ENCODE measurements at places on chromosomes 13 and 19.

GRCh38 chr13:79336966-79337365 lies 69.1 kb downstream of the RBM26 start:
- no peaks in the 10 kb centered on the region for H3K27me3 ChIP-seq
- H3K4me3 ChIP-seq: no peak overlapping the region
- no peak overlapping the region for H3K27ac ChIP-seq
- peaks cover 7% of the 10 kb centered on the region for H3K36me3 ChIP-seq

- H3K36me3 ChIP-seq: no peaks in the 10 kb centered on the region
- H3K4me1 ChIP-seq: peaks cover 3% of the 10 kb centered on the region
- H3K4me3 ChIP-seq: no peak overlapping the region
- DNase-seq: no peak
- peak overlapping the region; percentile 69 for H3K27ac ChIP-seq
Measured at GRCh38 chr13:48783181-48783630, 129.5 kb downstream of the CYSLTR2 start.

DNA sequence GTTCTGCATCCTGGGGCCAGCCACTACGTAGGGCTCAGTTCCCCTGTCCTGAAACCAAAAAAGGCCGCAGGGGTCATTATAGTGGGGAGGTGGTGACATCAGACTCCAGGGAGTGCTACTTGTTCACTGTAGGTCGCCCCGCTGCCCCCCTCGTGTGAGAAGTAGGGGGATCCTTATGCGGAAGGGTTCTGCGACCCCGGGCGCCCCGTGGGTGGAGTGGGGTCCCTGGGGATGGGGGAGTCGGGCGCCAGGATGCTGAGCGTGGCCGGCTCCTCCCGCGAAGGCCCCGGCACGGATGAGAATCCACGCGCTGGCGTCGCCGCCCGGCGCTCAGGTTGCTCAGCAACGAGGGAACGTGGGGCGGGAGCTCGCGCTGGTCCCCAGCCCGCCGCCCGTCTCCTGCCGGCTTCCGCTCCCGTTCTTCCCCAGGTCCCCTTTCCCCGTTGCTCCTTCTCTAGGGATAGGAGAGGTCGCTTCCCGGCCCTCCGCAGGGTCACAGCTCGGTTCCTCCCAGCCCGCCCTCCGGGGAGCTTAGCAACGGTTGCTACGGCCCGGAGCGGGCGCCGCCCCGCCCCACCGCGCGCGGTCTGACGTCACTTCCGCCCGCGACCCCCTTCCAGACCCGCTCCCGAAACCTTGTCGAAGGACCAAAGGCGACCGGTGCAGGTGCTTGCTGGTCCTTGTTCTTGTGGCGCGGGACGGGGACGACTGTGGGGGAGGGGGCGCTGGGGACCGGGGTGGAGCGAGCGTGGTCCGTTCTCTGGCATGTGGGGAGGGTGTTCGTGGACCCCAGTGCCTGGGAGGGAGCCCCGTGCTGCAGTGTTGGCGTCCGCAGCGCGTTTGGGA lies at the start of gene NAT14:
TSS of gene NAT14 (plus strand) at position 596 of the 846 bp plus-strand sequence. CDS start 521 bp downstream, outside the sequence.
- peak within 1 kb of the TSS; percentile 83 for H3K27ac ChIP-seq
- H3K36me3 ChIP-seq: peaks cover 18% of the 10 kb centered on the region
- DNase-seq: peak; percentile 21
- H3K27me3 ChIP-seq: no peaks in the 10 kb centered on the region

GRCh38 chr13:33884531-33885220 lies 66.7 kb downstream of the RFC3 start:
- H3K36me3 ChIP-seq: no peaks in the 10 kb centered on the region
- DNase-seq: no peak
- H3K4me3 ChIP-seq: no peak overlapping the region
- H3K27me3 ChIP-seq: no peaks in the 10 kb centered on the region
- H3K4me1 ChIP-seq: no peaks in the 10 kb centered on the region

GRCh38 chr13:26254583-26255111 lies 718 bp downstream of the CDK8 start:
- H3K4me3 ChIP-seq: peak overlapping the region; percentile 90
- peaks cover 13% of the 10 kb centered on the region for H3K4me1 ChIP-seq
- peak overlapping the region; percentile 98 for H3K27ac ChIP-seq

GRCh38 chr13:62931853-62932252 lies 1516.2 kb upstream of the PCDH20 start:
- no peaks in the 10 kb centered on the region for H3K27me3 ChIP-seq
- no peak overlapping the region for H3K4me3 ChIP-seq
- no peak for DNase-seq
- no peaks in the 10 kb centered on the region for H3K36me3 ChIP-seq
- no peak overlapping the region for H3K27ac ChIP-seq

DNA sequence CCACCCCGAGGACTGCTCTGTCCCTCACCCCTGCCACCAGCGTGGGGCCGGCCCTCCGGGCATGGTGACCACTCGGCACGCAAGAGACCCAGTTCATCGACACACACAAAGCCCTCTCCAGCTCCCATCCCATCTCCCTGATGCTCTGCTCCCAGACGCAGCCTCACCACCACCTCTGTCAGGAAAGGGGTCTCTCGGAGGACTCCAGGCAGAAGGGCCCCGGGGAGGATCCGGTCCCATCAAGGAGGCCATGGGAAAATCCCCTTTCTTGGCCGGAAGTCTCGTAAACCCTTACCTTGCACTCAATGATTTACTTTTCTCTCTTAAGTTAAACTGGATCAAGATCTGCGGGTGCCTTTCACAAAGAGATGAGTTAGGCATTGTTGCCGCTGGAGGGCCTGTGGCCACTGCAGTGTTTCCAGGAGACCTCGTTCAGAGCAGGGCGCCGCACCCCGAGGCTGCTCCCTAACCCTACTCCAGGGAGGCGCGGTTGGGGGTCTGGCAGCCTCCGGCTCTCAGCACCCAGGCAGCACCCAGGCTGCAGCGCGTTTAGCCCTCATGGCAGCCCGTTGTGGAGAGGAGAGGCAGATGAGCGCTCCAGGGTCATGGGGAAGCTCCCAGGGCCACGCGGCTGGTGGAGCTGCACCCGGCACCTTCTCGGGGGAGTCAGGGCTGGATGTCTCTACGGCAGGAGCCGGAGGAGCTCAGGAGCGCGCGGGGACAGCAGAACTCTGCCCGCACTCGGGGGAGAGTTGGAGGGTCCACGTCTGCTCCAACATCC lies 31.0 kb downstream of the C2CD4C start:
- no peaks in the 10 kb centered on the region for H3K36me3 ChIP-seq
- H3K4me1 ChIP-seq: no peaks in the 10 kb centered on the region
- no peak overlapping the region for H3K27ac ChIP-seq
- no peak for DNase-seq
- no peak overlapping the region for H3K4me3 ChIP-seq
- H3K27me3 ChIP-seq: no peaks in the 10 kb centered on the region

GRCh38 chr13:27211771-27212364 lies 39.5 kb upstream of the RPL21 start:
- no peak overlapping the region for H3K4me3 ChIP-seq
- no peaks in the 10 kb centered on the region for H3K27me3 ChIP-seq
- DNase-seq: no peak
- no peak overlapping the region for H3K27ac ChIP-seq

DNA sequence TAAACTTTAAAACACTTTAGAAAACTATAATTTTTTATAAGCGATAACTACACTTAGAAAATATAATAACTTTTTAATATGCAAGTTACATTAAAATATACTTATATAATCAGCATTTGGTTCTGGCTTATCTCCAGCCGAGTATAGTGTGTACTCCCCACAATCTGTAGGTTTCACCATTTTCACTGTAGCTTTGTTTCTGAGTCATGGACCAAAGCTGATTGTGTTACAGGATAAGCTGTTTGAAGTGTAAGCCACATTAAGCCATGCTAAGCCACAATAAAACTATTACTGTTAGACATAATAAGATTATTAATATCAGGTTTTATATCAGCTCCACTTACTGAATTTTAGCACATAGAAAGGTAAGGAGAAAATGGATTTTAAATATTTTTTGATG lies 43.8 kb downstream of the CCDC122 start:
- DNase-seq: no peak
- no peak overlapping the region for H3K4me3 ChIP-seq
- no peak overlapping the region for H3K27ac ChIP-seq
- H3K4me1 ChIP-seq: no peaks in the 10 kb centered on the region
- no peaks in the 10 kb centered on the region for H3K27me3 ChIP-seq

DNA sequence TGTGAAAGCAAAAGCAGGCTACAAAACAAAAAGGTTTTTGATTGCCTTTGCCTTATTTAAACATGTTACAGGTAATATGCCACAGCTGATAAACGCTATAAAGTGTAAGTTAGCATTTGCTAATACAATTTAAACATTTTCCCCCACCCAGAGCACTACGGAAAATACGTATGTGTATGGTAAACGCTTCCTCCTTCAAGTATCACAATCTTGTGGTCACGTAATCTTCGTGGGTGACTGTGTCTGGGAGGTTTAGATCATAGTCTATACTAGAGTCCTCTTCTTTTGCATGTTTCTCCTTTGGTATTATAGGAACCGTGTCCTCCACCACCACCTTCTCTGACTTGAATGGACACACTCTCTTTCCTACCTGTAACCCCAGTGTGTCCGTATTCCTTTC lies 38.1 kb upstream of the POSTN start:
- H3K4me3 ChIP-seq: no peak overlapping the region
- H3K27me3 ChIP-seq: no peaks in the 10 kb centered on the region
- no peak for DNase-seq
- no peaks in the 10 kb centered on the region for H3K36me3 ChIP-seq

GRCh38 chr13:32010136-32010535 lies 21.4 kb upstream of the FRY start:
- no peaks in the 10 kb centered on the region for H3K36me3 ChIP-seq
- DNase-seq: no peak
- H3K27ac ChIP-seq: no peak overlapping the region

- peak overlapping the region; percentile 97 for H3K27ac ChIP-seq
- DNase-seq: no peak
- H3K36me3 ChIP-seq: no peaks in the 10 kb centered on the region
- H3K4me3 ChIP-seq: peak overlapping the region; percentile 95
- H3K4me1 ChIP-seq: peaks cover 35% of the 10 kb centered on the region
Measured at GRCh38 chr19:44955505-44956439, 592 bp downstream of the CLPTM1 start.

DNA sequence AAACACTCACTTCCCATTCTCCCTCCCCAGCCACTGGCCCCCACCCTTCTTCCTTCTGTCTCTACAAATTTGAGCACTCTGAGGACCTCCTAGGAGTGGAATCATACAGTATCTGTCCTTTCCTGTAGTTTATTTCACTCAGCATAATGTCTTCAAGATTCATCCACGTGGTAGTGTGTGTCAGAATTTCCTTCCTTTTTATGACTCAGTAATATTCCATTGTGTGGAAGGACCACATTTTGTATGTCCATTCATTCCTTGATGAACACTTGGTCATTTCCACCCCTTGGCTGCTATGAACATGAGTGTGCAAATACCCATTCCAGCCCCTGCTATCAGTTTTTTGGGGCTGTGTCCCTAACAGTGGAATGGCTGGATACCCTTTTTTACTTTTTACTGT lies 9.8 kb downstream of the KLF2 start:
- no peak for DNase-seq
- no peaks in the 10 kb centered on the region for H3K27me3 ChIP-seq
- H3K36me3 ChIP-seq: no peaks in the 10 kb centered on the region
- H3K27ac ChIP-seq: no peak overlapping the region
- H3K4me3 ChIP-seq: no peak overlapping the region

- H3K27ac ChIP-seq: no peak overlapping the region
- H3K27me3 ChIP-seq: no peaks in the 10 kb centered on the region
- no peak overlapping the region for H3K4me3 ChIP-seq
Measured at GRCh38 chr19:15643387-15643786, 2.7 kb downstream of the CYP4F3 start.

GRCh38 chr13:100290165-100290801 lies 201.4 kb downstream of the PCCA start:
- no peak for DNase-seq
- no peak overlapping the region for H3K4me3 ChIP-seq
- H3K27me3 ChIP-seq: no peaks in the 10 kb centered on the region
- no peaks in the 10 kb centered on the region for H3K36me3 ChIP-seq
- H3K27ac ChIP-seq: no peak overlapping the region

DNA sequence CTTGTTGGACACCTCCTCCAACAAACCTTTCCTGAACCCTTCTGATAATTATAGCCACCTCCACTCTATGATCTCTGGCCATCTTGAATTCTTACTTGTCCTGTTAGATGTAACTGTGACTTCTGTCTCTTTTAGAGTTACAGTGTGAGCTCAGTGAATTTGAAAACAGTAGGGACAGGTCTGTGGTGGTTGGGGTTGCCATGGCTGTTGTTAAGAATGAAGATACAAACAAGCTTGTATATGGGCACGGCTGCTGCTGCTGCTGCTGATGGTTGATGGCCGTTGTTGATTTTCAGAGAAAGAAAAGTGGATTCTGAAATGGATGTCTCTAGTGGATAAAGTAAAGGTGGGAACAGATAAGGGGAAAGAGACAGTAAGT lies 101.5 kb downstream of the STARD13 start:
- H3K4me3 ChIP-seq: no peak overlapping the region
- peaks cover 15% of the 10 kb centered on the region for H3K4me1 ChIP-seq
- no peak overlapping the region for H3K27ac ChIP-seq
- H3K36me3 ChIP-seq: no peaks in the 10 kb centered on the region

DNA sequence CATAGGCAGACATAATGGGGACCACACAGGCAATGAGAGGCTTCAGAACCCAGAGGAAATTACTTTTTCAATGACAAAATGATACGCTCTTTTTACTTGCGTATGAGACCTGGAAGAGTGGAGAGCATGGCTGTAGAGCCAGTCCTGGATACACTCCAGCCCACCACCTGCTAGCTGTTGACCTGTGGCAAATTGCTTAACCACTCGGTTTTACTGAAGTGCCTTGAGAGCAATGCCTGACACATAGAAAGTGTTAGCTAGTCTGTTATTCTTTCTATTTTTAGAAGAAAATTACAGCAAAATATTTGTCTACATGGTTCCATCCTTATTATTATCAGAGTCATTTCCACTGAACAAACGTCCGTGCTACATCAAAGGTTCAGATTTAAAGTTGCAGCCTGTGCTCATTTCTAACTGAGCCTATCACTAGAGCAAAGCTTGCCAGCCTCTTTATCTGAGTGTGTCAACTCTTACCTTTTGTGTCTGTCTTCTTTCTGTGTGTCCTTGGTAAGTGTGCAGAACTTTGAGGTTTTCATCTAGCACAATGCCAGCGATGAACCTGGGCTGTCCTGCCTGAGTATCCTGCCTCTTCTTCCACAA lies 9.6 kb upstream of the GPR183 start:
- no peak overlapping the region for H3K27ac ChIP-seq
- no peak for DNase-seq
- no peaks in the 10 kb centered on the region for H3K27me3 ChIP-seq
- peaks cover 33% of the 10 kb centered on the region for H3K4me1 ChIP-seq

GRCh38 chr19:50358483-50359327 lies 6.7 kb downstream of the NAPSA start:
- H3K27me3 ChIP-seq: no peaks in the 10 kb centered on the region
- H3K36me3 ChIP-seq: no peaks in the 10 kb centered on the region
- peak overlapping the region; percentile 87 for H3K27ac ChIP-seq
- peak; percentile 92 for DNase-seq
